ENCODE measurements at places on chromosomes 5 and 9.

- DNase-seq, result peak; percentile 82
Observed at GRCh38 chr9:109499631-109500410, 1.7 kb upstream of the PTPN3 start.

DNA sequence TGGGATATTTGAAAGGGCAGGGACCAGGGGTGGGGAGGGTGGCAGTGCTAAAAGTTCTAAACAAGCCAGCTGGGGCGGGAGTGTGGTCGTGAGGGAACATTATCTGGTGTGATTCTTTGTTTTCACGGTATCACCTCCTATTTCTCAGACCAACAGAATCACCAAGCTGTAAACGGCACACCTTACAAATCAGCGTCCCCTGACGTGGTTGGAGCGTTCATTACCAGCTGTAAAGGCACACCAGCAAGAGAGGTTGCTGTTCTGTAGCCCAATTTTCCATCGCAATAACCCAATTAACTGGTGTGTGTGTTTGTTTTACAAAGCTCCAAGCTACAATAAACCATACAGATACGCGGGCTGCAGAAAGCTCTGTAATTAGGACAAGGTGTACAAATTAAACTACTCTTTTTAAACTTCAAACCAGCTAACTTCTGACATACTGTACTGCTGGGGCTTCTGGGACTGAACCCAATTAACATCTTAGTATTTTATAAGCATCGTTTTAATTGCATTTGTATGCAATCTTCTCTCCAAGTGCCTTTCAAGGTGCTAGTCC, 303.6 kb upstream of the CLINT1 start:
- no peak for DNase-seq

DNA sequence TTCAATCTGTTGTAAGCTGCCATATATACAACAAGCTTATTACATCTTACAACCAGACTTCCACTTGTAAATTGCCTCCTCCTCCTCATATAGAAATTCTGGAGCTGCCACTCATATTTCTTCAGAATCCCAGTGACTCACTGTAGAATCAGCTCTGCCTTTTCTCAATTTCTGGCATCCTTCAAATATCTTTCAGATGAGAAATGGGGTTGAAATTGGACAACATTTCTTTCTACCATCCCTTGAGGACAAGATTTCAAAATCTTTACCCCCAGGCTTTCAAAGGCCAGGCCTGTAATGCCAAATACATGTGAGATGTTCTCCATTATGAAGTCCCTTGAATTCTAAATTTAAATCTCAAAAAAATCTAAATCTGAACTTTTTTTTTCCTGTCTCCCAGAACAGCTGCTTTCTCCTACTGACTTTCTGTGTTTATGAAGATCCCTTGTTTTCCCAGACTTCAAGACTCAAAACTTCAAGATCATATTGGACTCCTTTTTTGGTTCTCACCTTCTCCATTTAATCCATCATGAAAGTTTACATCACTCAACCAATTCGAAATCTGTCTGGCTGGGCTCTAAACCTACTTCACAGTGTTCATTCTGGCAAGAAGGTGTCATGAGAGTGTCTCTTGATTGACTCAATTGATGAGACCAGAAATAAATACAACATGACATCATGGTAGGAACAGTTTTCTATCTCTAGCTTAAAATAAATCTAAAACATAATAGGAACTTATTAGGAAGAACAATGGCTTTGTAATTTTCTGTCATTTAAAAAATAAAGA, 109.8 kb downstream of the HMHB1 start:
- no peak for DNase-seq

DNA sequence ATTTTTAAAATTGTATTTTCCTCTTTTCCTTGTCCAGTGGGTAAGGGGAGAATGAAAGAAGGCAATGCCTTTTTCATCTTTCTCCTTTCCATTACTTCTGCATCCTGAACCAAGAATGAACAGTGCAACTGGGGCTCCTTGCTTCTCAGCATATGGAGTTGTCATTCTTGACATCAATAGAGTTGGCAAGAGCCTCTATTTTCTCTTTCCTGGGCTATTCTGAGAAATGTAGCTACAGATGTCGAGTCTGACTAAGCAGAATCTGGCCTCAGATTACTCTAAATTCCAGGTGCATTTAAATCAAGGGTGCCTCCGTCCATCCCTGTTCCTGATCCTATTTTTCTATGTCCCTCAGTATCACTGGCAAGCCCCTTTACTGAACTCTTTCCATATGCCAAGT, 244.8 kb downstream of the GLIS3 start:
- no peak for DNase-seq

DNA sequence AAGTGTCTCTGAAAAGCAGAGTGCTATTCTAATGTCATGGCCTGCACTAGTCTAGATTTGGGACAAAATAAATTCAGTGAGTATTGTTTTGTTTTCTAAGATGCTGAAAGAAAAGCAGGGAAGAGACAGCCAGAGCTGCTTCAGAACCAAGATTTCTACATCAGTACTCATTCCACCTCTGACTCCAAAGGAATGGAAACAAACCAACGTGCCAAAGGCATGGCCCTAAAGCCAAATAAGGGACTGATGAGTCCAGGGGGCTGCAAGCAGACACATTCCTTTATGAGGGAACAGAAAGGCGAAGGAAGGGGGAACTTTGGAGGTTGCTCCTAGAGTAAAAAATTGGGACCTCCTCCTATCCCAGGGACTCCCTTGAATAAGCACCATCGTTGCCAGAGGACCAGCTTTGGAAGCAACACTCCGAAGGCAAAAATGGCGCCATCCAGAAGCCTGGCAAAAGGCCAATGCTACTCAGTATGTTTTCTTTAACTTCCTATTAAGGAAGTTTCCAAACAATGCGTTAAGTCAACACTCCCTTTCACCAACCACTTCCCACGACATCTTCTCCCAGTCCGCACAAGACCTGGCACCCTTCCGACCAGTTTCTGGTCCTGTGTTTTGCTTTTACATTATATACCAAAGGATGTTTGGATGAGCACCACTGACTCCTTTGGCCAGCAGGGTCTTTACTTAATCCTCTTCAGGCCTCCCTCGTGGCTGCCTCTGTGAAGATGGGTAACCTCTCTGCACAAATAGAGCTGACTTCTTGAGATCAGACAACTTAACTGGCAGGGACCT, 31.6 kb downstream of the ADAM19 start:
- no peak for DNase-seq

GRCh38 chr5:67233075-67233474, 36.5 kb upstream of the CD180 start:
- no peak for DNase-seq

DNA sequence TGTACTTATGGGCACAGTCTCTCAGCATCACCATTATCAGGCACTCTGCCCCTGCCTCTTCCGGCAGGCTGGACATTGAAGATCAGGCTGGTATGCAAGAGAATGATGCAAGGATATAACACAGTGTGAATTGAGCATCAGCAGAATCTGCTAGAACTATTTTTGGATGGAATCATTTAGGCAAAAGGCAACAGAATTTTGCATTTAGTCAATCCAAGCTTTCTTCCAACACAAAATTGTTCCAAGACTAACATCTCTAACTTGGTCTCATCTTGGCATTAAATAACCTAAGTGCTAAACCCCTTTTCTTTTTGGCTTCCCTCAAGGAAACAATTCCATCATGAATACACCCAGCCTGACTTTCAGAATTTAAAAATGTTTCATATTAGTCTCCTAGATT, 339.9 kb downstream of the PRELID2 start:
- no peak for DNase-seq

GRCh38 chr9:110115826-110116542, 92.0 kb downstream of the C9orf152 start:
- DNase-seq, result no peak

GRCh38 chr5:147303976-147304375, 69.2 kb downstream of the STK32A start:
- no peak for DNase-seq

GRCh38 chr5:155076379-155076778, 62.8 kb downstream of the KIF4B start:
- no peak for DNase-seq

DNA sequence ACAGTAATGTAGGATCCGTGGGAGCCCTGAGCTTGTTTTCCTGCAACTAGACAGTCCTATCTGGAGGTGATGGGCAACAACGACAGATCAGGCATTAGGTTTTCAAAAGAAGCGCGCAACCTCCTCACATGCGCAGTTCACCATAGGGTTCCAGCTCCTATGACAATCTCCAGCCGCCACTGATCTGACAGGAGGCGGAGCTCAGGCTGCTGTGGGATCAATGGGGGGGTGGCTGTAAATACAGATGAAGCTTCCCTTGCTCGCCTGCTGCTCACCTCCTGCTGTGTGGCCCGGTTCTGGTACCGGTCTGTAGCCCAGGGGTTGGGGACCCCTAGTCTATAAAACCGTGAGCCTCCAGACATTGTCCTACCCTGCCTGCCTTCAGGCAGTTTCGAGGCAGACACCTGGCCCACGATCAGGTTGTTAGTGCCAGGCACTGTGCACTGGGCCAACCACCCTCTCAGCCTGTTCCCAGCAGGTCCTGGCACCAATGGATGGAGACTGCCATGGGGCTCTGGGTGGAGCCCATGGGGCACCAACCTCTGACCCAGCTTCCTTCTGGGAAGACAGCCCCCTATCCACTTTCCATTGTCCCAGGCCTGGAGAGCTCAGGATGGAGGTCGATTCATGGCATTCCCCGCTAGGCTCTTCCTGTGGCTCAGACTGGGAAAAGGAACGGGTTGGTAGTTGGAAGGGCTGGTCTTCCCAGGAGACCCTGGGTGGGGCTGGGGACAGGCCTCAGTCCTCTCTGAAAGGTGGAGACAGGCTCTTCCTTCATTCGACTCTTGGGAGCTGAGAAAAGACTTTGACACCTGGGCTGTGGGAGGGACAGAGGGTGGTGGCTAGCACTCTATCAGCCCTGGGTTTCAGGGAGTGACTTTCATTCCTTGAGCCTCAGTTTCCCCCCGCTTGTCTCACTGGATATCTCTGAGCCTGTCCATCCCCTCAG, 1.7 kb downstream of the ENDOG start:
- DNase-seq, result peak; percentile 78

DNA sequence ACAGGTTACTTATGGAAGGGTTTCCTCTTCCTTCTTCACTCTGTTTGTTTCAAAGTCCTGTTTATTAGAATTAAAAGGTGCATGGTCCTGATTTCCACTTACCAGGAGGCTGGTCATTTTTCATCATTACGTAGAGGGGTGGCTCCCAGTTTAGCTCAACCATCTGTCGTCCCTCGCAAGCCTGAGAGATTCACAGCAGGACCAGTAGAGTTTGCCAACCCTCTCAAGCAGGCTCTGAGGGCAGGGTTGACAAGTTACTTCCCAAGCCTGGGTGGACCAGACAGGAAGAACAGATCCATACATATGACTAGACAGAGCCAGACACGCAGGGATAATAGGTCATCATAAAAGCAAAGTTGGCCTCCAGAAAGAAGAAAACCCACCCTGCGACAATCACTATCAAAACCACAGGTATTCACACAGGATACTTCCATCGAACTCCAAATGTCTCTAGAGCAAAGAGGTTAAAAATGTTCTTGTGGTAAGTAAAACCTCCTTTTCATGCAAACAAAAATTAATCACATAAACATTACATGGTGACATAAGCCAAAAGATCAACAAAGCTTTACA, 151.9 kb downstream of the ELAVL2 start:
- no peak for DNase-seq

GRCh38 chr9:75712700-75713099, 177.8 kb upstream of the PCSK5 start:
- no peak for DNase-seq

GRCh38 chr5:107670932-107671741, at the start of gene EFNA5:
Gene EFNA5, minus strand, starts transcription at chr5:107670937.
- DNase-seq, result peak; percentile 57

DNA sequence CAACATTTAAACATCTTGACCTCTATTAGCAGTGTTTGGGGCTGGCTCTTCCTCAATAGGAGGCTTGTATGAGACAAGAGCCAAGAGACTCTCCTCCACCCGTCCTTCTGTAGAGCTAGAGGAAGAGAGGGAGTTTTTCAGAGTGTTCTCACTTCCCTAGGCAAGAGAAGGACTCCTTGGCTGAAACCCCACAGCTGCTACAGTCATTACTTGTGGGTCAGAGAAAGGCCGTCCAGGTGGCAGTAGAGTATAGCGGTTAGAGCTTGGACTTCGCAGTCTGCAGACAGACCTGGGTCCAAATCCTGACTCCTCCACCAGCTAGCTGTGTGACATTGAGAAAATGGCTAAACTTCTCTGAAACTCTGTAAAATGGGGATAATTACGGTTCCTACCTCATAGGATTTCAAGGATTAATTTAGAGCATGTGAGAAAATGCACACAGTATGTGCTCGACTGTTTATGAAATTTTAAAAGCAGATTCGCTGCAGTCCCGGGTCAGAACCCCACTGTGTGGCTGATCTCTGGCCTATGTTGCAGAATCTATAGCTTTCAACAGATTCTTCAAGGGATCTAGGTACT, 80.8 kb upstream of the ARAP3 start:
- DNase-seq, result no peak

- no peak for DNase-seq
Observed at GRCh38 chr9:88923092-88923491, 68.2 kb upstream of the S1PR3 start.

GRCh38 chr9:37732086-37732741, 21.4 kb upstream of the TRMT10B start:
- no peak for DNase-seq

DNA sequence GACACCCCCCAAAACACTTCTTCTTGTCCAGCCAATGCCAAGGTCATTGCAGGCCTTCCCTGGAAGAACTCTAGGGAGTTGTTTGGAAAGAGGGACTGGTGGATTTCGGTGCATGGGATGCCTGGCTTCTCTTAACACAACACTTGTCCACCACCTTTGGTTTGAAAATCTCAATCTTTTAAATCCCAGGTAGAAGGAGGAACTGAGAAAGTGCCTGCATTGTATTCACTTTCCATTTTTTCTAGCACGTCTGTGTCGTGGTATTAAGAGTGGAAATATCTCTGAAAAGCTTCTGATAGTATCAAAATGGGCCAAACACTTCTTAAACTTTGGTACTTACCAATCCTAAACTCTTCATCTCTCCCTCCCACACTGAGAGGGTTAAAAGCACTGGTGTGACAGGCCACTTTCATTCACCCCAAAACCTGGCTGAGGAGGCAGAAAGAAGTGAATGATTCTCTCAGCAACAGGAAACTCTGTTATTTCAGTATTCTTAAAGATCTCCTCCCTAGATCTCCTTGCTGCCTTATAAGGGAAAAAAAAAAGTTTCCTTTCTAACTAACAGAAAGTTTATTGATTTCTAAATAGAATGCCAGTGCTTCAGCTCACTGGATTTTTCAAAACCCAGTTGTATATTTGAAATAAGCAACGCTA, 3.9 kb upstream of the NFIB start:
- no peak for DNase-seq

DNA sequence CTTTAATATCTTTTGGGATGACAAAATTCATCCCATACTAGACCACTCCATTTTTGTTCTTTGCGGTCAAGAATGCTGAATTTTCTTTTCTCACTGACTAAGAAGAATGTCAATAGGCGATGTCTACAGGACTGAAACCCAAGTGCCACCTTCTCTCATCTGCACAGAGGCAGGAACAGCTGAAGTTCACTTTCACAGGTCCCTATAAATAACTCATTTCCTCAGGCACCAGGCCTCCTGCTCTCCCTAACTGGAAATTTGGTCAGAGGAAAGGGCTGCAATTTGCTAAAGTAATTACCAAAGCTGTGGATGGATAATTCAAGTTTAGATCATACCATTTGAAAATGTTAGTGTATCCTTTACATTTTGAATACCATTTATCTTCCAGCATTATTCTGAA, 142.9 kb downstream of the DIRAS2 start:
- DNase-seq, result no peak

GRCh38 chr9:88816141-88816540, 175.1 kb upstream of the S1PR3 start:
- DNase-seq, result no peak

GRCh38 chr5:114360816-114361723, 800 bp upstream of the KCNN2 start:
- DNase-seq, result peak; percentile 47

All from left ventricle myocardium superior (tissue), 1 donor.